Bone marrow (tissue), 2 donors: ENCODE measurements at places on chromosomes 5 and 9.

- DNase-seq: no peak
Measured at GRCh38 chr5:90696153-90696552, 137.6 kb downstream of the ADGRV1 start.

DNA sequence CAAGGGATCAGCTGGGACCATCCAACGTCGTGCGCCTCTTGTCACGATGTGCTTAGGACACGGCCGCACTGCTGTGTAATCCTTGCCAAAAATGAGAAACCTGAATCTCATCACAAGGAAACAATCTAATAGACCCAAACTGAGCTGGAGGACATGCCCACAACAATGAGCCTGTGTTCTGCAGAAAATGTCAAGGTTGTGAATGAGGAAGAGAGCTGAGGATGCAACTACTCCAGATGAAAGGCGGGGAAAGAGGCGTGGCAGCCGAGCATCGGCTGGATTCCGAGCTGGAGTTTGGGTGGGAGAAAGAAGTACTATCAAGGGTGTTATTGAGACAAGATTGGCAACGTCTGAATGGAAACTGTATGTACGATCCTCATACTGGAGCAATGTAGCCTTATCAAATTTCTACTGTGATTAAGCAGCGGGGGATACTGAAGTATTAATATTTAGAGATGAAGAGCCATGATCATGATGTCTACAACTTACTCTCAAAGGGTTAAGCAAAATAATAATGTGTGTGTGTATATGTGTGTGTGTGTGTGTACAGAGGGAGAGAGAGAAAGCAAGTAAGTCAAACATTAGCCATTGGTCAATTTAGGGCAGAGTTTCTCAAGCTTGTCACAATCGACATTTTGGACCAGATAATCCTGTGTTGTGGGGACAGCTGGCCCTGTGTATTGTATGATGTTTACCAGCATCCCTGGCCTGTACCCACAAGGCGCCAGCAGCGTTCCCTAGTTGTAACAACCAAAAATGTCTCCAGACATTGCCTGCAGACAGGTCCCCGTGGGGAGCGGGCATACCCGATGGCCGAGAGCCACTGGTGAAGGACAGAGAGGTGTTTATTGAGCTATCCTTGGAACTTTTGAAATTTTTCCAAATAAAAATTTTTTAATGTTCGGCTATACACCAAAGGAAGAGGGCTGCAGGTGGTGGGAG is 46.5 kb downstream of the DUSP1 start:
- DNase-seq: no peak

- DNase-seq: no peak
Measured at GRCh38 chr9:17695482-17695881, 116.6 kb downstream of the SH3GL2 start.

- DNase-seq: no peak
Measured at GRCh38 chr9:36194326-36195000, 3.7 kb downstream of the CLTA start.

GRCh38 chr5:65066387-65067146 is 297.8 kb downstream of the CWC27 start:
- DNase-seq: no peak

GRCh38 chr5:147413266-147413665 is 96.6 kb downstream of the DPYSL3 start:
- no peak for DNase-seq

- no peak for DNase-seq
Measured at GRCh38 chr5:139806726-139807646, 11.4 kb downstream of the PSD2 start.

GRCh38 chr5:132477784-132478365 is 12.7 kb downstream of the IRF1 start:
- no peak for DNase-seq

GRCh38 chr5:153135411-153135810 is 355.1 kb upstream of the GRIA1 start:
- no peak for DNase-seq

DNA sequence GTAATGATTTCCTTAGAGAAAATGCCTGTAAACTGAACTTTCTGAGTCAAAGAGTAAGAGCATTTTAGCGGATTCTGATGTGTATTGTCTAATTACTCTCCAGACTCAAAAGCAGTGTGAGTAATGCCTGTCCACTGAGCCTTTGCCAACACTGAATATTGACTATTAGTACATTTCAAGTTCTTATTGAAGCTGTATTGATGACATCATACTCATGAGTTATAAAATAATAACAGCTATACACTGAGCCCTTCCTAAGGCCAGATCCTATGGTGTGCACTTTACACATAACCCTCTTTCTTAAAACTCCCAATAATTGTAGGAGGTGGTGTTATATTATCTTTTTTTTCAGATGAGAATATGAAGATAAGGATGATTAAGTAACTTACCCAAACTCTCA is 152.8 kb upstream of the TRPC7 start:
- DNase-seq: no peak

DNA sequence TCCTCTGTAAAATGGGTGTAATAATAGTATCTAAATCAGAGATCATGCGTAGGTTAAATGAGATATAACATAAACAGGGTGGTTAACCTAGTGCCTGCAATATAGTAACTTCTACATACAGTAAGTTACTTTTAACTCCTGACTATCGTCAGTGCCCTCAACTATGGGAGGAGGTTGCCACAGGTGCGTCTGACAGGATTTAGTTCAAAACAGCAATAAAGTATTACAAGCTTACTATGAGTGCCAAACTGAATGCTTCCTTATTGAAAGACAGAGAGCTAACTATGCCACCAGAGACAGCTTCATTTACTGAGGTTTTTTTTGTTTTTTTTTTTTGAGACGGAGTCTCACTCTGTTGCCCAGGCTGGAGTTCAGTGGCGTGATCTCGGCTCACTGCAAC is 209.0 kb downstream of the ADAMTSL1 start:
- DNase-seq: no peak

DNA sequence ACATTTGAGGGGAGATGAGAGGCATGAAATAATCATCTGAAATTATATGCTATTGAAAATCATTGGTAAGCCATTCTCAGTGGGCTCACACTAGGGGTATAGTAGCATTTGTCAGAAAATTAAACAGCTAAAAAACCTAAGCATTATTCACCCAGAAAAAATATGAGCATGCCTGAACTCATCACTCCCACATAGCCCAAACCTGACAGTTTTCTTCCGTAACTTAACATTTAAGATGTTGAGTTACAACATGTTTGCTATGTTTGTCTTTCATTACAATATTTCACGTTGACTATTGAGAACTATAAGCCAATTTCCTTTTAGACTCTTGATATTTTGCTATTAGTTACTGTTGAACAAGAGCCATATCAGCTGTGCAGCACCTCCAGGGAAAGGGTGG is 23.5 kb upstream of the GHR start:
- no peak for DNase-seq

- no peak for DNase-seq
Measured at GRCh38 chr5:146744068-146744745, 134.3 kb downstream of the PPP2R2B start.

DNA sequence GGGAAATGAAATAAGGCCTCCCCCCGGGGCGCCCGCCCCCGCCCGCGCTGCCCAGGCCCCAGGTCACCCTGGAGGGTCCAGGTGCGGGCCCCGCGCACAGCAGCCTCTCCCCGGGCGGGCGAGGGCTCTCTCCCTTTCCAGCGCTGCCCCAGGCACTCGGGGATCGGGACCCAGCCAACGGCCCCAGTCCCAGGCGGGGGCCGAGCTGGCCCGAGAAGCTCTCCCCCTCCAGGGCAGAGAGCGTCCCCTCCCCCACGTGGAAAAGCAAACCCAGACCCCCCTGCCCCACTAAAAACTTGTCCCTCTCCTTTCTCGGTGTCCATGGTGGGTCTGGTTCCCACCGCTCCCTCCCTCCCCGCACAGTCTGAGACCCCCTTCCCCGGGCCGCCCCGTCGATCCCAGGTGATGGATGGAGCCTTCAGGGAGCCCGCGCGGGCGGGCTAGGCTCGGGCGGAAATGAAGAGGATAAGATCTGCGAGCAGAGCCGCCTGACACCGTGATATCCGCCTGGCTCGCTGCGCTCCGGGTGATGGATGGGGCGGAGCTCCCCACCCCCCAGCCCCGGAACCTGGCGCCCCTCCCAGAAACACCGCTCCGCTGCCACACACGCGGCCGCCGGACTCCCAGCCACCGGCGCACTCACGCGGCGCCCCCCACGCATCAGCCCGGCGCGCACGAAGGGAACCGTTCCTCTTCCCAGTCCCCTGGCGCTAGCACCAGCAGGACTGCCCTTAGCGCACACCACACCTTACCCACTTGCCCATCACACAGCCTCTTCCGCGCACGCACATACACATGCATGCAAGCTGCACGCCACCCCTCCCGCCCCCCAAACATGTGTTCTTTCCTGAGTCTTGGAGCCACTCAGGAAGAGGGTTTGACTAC is 81.7 kb upstream of the ZBTB43 start:
- DNase-seq: no peak

- DNase-seq: no peak
Measured at GRCh38 chr5:74542482-74542881, 98.0 kb downstream of the ENC1 start.

DNA sequence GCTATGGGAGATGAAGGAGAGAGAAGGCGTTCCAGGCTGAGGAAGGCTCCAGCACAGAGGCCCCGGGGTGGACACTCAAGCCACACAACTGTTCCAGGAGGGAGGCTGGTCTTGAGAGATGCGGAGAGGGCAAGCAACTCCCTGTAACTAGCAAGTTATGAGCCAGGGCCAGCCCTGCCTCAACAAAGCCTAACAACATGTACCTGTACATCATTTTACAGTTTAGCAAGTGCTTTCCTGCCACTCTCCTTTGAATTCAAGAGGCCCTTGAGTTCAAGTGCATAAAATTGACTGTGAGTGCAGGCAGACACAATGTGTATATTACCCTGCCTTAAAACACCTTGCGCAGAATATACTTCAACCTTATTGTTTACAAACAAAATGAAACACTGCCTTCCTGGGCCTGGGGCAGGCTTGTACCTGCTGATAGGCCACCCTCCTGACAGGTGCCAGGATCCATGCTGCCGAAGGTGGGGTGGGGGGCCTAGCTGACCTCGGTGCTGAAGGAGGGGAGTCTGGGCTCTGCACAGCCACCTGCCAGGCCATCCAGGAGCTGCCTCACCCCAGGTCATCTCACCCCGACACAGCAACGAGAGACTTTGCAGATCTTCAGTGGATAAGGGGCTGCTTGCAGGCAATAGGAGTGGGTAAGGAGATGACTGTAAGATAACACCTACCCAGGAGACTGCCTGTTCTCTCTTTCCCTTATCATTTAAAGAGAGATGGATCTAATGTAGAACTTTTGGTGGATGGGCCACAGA is 80.0 kb downstream of the PPARGC1B start:
- DNase-seq: no peak

DNA sequence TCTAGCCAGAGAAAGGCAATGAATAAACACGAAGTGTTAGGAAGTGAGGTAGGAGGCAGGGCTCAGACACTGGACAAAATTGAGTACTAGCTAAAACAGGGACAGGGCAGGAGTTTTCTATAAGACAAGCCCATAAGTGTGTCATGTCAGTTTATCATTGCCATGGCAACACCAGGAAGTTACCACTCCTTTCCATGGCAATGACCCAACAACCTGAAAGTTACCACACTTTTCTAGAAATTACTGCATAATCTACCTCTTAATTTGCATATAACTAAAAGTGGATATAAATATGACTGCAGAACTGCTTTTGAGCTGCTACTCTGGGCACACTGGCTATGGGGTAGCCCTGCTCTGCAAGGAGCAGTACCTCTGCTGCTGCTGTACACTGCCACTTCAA is 442.5 kb upstream of the COX7C start:
- no peak for DNase-seq

- DNase-seq: no peak
Measured at GRCh38 chr9:14180960-14181537, 132.9 kb downstream of the NFIB start.

DNA sequence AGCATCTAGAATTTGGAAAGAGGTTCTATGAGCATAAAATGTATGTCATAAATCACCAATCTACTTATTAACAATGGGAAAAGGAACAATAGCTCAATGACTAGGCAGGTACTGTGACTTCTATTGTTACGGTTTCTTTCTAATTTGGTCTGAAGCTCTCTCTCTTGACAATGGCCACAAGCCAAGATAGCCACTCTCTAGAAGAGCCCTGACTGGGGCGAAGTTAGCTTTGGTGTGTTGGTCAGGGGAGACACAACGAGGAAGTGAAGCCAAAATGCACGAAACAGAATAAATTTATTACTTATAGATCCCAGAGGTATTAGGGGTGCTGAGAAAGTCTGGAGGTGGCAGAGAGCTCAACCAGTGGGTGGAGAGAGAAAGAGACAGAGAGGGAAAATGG is 9.4 kb upstream of the RAD23B start:
- DNase-seq: no peak

- no peak for DNase-seq
Measured at GRCh38 chr9:76161106-76161505, 233.1 kb downstream of the RFK start.

DNA sequence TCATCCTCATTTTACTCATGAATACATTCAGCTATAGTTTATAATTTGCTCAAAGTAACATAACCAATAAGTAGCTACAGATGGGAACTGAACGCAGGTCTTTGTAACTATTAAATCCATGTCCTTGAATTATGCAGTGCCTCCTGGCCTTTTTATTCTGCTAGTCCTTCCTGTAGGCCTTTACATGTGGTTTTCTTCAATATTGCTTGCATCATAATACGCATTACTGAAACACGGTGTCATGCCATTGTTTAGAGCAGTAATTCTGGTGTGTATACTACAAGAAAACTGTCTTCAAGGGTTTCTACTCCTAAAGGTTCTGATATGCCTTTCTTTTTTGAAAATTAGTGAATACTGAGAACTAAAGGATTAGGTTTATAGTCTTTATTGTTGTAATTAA is 20.7 kb downstream of the CWC27 start:
- DNase-seq: no peak

DNA sequence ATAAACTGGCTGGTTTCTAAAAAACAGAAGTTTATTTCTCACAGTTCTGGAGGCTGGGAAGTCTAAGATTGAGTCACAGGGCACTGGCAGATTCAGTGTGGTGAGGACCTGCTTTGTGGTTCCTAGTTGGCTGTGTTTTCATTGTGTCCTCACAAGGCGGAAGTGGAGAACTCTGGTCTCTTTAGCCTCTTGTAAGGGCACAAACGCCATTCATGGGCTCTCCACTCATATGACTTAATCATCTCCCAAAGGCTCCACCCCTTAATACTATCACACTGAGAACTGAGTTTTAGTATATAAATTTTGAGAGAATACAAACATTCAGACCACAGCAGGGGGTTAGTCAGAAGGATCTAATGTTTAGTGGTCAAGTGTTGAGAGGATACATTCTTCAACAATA is 208.2 kb downstream of the SEC61B start:
- no peak for DNase-seq

DNA sequence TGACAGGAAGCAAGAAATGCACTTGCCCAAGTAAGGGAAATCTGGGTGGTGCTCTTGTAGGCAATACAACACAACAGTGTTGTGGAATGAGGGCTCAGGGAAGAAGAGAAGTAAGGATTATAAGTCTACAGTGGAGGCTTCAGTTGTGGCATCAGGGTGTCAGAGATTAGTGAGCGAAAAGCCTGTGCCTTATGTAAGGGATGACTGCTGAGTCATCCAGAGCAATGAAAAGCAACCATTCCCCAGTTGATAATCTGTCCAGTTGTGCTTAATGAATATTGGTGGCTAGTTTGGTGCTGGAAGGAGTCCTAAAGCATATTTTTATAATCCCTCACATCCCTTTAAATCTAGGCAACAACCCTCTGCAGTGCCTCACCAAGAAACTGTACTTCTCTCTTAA is 42.0 kb downstream of the FBXO38 start:
- DNase-seq: no peak

- DNase-seq: peak; percentile 51
Measured at GRCh38 chr9:97412626-97413385, 910 bp downstream of the TDRD7 start.

GRCh38 chr9:105067895-105068580 is 140.1 kb upstream of the ABCA1 start:
- no peak for DNase-seq
